Activated T-helper 17 cell treated with anti-CD3 and anti-CD28 coated beads, Interleukin-2, amount 50 U/mL, for 72 hours (primary cell): ENCODE measurements at places on chromosomes 3 and 15. TPM values are rescaled to one million over a fixed set of nuclear protein-coding genes. Genes with fewer than 3 reads are reported as not detected.

Gene USP4
- 69.2 TPM for total RNA-seq

Gene MELTF
- 6.0 TPM for total RNA-seq

Gene PIERCE2
- total RNA-seq: not detected

DNA sequence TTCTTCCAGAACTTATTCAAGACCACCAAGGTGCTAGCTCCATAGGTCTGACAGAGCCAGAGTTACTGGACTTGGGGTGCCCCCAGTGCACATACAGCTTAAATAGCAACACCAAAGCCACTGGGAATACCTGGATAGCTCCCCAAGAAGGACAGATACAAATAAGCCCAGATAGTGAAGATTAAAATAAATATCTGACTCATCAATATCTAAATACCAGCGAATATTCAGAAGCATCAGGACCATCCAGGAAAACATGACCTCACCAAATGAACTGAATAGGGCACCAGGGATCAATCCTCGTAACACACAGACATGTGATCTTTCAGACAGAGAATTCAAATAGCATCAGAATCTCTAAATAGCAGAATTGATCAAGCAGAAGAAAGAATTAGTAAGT is 931.6 kb downstream of the OTOL1 start:
- ATAC-seq: no peak

Gene UBAP1L
- 6.1 TPM for total RNA-seq

GRCh38 chr3:175199961-175200360 is 340.8 kb downstream of the NAALADL2 start:
- ATAC-seq: no peak
